ENCODE measurements at places on chromosomes 7 and 10.

GRCh38 chr7:49780953-49781352 is 7.5 kb downstream of the VWC2 start:
- DNase-seq = no peak

DNA sequence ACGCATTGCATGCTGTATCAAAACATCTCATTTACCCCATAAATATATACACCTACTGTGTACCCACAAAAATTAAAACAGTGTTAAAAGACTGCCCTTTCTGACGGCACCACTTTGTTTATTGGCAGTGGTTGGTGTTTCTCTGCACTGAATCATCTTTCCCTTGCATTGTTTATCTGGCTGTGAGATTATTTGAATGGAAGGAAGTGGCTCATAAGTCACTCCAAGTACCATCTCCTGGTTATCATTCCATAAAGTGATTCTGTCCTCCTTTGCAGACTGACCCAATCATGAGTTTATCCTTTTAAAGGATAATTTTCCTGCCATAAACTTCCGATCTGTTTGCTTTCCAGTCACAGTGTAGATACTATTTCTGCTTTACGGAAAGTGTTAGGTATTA is 183.8 kb downstream of the CAMK1D start:
- no peak for DNase-seq

GRCh38 chr7:143494622-143495021 is 16.9 kb downstream of the TAS2R41 start:
- DNase-seq = no peak

GRCh38 chr7:117937049-117937752 is 64.0 kb upstream of the CTTNBP2 start:
- no peak for DNase-seq

DNA sequence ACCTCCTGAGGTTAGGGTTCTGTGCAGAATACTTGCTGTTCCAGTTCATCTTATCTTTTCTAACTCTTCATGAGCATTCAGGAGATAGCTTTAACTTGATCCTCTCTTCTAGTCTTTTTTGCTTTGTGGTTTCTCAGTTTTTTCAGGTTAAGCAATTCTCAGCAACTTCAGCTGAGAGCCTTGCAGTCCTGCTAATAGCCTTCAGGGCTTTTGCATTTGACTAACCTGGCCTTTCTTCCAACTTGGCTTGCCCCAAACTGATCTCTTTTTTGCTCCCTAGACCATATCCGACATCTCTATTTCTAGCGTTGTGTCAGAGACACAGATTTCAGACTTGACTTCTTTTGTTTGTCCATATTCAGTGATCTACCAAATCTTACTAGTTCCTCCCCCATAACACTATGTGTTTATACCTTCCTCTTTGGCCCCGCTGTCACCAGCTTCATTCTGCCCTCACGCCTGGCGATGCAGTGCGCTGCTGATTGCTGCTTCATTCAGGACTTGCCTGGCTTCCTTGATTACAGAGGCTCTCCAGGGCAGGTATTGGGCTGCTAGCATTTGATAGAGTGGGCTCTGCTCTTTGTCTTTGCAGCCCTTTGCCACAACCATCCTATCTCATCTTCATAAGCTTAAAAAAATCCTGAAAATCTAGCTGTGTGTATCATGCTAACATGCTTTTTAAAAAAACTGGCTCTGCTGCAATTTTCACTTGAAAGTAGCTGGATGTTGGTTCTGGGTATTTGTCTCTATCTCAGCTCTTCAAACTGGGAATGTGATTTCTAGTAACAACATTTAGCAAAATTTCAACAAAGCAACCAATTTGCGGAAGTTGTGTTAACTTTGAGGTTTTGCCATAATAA is 9.6 kb downstream of the CUL1 start:
- no peak for DNase-seq
